ENCODE measurements at places on chromosomes 4 and X.

DNA sequence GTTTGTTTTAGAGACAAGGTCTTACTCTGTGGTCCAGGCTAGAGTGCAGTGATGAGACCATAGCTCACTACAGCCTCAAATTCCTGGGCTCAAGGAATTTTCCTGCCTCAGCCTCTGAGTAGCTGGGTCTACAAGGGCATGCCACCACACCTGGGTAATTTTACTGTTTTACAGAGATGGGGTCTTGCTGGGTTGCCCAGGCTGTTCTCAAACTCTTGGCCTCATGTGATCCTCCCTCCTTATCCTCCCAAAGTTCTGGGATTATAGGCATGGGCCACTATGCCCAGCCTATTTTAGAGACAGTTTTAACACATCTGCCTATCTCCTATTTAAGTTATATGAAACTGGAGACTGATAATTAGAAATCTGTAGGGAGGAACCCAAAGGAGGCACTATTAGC, 53.8 kb downstream of the SPRY1 start:
- DNase-seq: no peak

DNA sequence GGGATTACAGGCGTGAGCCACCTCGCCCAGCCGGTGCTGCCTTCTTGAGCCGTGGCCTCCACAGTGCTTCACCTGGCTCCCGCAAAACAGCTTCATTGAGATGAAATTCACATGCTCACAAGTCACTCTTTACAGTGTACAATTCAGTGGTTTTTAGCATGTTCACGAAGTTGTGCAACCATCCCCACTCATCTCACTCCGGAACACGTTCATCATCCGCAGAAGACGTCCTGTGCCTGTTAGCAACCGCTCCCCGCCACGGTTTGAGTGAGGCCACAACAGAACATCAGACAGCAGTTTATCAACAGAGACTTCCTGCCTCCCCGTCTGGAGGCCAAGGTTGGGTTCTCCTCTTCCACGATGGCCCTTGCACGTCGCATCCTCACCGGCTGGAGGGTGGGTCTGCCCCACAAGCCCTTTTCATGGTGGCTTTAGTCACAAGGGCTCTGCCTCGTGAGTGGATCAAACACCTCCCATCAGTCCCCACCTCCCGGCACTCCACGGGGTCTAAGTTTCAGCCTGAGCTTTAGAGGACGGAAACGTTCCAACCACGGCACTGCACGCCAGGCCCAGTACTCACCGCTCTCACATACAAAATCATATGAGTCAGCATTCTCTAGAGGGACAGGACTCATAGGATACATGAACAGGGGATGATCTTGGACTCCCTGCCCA, 29.6 kb upstream of the SPON2 start:
- no peak for DNase-seq

- DNase-seq: no peak
Measured at GRCh38 chr4:135281230-135281629, 1079.6 kb upstream of the PABPC4L start.

- no peak for DNase-seq
Measured at GRCh38 chrX:49041744-49042580, 1.2 kb downstream of the TFE3 start.

GRCh38 chr4:6657242-6658208, 17.0 kb downstream of the MRFAP1 start:
- DNase-seq: no peak

DNA sequence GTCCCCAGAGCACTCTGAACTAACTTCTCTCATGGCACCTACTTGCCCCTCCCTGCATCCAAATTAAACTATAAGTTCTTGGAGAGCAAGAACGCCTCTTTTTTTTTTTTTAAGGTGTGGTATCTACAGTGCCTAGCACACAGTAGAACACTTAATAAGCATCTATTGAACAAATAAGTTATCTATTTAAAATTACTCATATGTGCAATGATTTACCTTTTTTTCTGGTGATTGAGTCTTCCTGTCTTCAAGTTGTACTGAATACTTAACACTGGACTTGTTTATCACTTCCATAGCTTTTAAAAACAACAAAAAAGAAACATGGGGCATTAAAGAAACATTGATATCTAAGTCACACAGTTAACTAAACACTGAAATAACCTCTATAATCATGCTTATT, 29.1 kb downstream of the HAUS3 start:
- no peak for DNase-seq

DNA sequence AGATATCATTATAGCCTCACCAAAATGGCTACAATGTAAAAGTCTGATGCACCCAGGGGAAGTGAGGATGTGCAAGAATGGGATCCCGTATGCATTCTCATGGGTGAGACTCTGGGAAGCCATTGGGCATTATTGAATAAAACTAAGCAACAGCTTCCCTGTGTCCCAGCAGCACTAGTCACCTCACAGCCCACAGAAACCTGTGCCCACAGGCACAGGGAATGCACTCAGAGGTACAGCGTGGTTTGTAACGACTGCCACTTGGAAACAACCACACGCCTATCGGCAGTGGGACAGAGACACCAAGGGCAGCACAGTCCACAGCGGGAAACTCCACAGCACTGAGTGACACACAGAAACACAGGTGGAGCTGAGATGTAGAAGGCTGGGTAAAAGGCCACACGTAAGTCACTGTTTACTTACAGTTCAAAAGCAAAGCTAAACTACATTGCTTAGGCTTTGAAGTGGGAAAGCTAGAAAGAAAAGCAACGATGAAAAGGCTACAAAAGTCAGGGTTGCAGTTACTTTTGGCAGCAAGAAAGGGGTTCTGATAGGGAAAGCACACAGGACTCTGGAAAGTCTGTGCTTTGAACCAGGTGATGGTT, 69.2 kb downstream of the HAUS3 start:
- DNase-seq: no peak

DNA sequence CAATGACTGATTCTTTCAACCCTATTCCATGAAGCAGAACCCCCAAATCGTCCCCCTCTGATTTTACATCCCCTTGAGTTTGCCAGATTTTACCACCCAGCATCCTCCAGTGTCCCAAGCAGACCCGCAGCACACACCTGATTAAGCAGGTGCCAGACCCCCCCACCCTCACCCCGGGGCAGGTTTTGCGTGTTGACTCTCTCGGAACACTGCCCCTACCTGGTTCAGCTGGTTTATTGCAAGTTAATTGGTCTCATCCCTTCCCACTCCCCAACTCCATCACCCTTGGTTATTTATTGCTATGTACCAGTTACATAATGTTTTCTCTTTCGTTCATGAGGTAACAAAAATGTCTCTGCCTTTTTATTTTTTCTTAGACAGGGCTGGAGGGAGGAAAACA, 258.4 kb downstream of the BCOR start:
- DNase-seq: no peak

GRCh38 chrX:124239324-124239723, 93.1 kb upstream of the TEX13D start:
- DNase-seq: no peak

DNA sequence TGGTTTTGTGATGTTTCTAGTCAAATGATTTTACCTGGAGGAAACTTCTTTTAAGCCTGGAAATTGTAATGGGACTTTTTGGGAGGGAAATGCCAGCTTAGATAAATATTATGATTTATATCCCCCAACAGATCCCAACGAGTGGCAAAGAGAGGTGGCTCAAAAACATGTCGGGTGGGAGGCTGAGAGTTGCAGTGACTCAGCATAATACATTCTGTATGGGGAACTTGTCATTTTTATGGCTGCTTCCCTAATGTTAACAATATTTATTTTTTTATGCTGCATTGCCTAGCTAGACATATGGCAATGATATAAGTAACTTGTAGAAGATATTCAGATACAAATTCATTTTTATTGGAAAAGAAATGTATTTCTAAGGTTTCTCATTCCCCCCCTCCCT, 219.0 kb downstream of the ARHGAP10 start:
- no peak for DNase-seq

- no peak for DNase-seq
Measured at GRCh38 chr4:3344596-3344995, 51.8 kb downstream of the RGS12 start.

- no peak for DNase-seq
Measured at GRCh38 chrX:17456526-17456925, 81.5 kb downstream of the NHS start.

GRCh38 chr4:92104506-92104905, 199.3 kb upstream of the GRID2 start:
- no peak for DNase-seq

DNA sequence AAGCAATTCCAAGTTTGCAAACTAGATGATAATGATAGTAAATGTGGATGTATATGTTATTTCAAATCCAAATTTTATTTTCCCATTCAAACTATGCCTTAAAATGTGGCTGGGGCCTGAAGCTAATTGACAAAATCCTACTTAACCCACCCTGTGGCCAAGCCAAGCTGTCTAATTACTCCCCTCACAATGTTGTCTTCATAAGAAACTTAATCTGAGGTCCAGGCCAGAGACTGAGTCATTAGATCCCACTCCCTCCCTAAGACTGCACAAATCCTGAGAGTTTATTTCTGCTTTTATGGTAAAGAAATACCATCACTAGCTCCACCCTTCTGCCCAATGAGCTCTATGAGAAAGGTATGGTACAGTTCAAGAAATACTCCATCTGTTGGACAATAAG, 16.6 kb downstream of the SMPX start:
- DNase-seq: no peak

DNA sequence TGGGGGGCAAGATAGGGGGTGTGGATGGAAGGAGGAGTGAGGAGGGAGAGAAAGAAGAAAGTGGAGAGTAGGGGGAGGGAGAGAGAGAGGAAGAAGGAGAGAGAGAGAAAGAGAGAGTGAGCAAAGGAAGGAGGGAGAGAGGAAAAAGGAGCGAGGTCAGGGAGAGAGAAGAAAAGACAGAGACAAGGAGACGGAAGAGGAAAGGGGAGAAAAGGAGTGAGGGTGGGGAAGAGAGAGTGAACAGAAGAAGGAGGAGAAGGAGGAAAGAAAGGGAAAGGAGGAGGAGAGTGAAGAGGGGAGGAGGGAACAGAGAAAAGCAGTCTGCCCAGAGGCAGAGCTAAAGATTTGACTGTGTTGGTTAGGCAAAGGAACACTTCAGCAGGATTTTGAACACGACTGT, 181.6 kb downstream of the MID1IP1 start:
- no peak for DNase-seq

GRCh38 chrX:24069877-24070276, 15.1 kb downstream of the EIF2S3 start:
- no peak for DNase-seq

GRCh38 chr4:155624478-155624877, 42.2 kb upstream of the GUCY1A1 start:
- no peak for DNase-seq

GRCh38 chr4:168484626-168485025, 4.3 kb upstream of the DDX60L start:
- DNase-seq: no peak

DNA sequence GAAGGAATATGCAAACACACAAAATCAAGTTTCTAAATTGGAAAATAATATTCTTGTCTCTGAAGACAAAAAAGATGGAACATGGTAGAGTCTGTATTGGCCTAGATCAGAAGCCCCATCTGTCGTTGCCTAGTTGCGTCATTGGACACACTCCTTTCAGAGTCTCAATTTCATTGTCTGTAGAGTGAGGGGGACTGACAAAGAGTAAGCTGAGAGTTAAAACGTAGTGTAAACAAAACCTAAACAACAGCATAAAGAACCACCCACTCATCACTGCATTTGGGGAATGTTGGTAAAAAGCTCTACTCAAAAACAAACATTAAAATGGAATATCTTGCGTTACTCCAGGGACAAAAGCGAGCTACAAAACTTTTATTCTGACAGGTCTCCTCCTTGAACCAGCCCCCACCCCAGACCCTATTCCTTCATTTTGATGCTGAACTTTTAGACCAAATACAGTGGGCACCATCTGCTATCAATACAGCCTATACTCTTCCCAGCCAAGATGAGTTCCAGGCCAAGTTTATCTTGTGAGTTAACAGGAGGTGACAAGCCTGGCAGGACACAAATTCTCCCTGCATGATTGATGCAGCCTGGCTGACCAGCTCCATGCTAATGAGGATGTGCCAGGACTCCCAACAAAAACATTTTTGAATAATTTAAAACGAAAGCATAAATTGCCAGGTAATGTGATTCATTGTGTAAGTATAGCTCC, 125.2 kb downstream of the COL25A1 start:
- no peak for DNase-seq

- no peak for DNase-seq
Measured at GRCh38 chr4:181061787-181062186, 1181.4 kb upstream of the TENM3 start.

GRCh38 chr4:150385606-150386005, 196.3 kb upstream of the MAB21L2 start:
- DNase-seq: no peak

DNA sequence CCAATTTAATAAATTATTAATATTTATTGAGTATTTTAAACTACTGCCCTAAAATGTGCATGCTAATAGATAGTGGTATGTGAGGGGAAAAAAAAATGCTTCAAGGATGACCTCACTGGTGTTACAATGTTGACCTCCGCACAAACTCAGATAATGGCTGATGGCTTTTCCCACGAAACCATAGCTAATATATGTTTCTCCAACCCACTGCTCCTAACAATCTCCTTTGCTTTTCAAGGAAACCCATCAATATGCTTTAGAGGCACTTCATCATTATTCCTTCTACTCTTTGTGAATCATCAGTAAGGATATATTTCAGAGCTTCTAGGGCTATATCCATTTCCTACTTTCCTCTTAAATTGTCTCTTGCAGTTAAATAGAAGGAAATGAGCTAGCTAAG, 1752.0 kb upstream of the TENM3 start:
- no peak for DNase-seq

- DNase-seq: no peak
Measured at GRCh38 chr4:100968046-100968445, 379.3 kb downstream of the PPP3CA start.

DNA sequence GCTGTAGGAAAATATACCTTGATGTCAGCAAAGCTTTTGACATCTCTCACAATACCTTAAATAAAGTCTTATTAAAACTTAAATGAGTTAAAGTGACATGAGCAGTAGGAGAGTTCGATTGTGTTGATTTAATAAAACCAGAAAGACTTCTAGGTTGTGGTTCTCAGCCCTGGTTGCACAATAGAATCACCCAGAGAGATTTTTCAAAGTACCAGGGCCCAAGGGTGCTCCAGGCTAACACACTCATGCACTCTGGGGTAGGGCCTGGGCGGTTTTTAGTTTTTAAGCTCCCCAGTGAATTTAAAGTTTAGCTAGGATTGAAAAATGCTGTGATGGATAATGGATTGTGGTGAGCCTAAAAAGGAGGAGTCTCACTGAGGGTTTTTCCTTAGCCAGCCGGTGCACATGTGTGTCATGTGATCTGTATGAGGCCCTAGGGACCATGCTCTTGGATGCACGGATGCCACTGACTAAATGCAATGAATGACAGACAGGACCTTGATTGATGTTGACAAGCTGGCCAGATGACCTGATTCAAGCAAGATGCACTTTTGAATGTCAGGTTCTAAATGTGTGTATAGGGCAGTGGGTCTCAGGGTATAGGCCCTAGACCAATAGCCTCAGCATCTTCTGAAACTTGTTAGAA, 185.0 kb downstream of the PTTG2 start:
- DNase-seq: no peak

GRCh38 chr4:122798101-122798500, 28.5 kb upstream of the FGF2 start:
- no peak for DNase-seq

DNA sequence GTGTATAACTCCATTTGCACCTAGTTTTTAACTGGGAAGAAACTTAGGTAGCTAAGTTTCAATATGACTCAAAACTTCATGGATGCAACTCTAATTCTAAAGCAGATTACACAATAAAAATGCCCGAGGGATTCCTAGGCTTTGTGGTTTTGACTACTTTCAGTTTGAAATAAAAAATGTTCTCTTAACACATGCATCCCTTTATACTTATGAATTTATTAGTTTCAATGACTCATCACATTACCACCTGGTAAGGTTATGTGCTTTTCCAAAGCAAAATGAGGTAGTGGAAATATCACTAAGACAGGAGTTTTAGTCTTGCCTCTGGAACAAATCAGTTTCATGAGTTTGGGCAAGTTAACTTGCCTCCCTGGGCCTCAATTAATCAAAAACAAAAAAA, 125.5 kb downstream of the OPHN1 start:
- no peak for DNase-seq

Measured in neural crest cell (in vitro differentiated cells).